A549 treated with DMSO at 1 μM for 4 hours (cell line): ENCODE measurements at places on chromosomes 6 and 20. TPM values are rescaled to one million over a fixed set of nuclear protein-coding genes. Genes with fewer than 3 reads are reported as not detected.

The BMP6 gene
- 14.1 to 21.4 TPM (median 18.5 TPM) in 5 replicates for total RNA-seq

The MYH7B gene
- total RNA-seq = 0.08 to 0.17 TPM (median 0.13 TPM) in 4 of 5 replicates, not detected in the other

The BPIFB1 gene
- total RNA-seq = 0.12 to 0.14 TPM in 2 of 5 replicates, not detected in the others

The SALL4 gene
- total RNA-seq = 1.3 to 2.2 TPM (median 1.6 TPM) in 5 replicates

The TTK gene
- total RNA-seq = 18.7 to 23.7 TPM (median 21.9 TPM) in 5 replicates

The BMP5 gene
- total RNA-seq = 0.03 to 0.05 TPM in 2 of 5 replicates, not detected in the others

The SLC12A5 gene
- total RNA-seq = 11.4 to 17.7 TPM (median 12.1 TPM) in 5 replicates

The FAM50B gene
- total RNA-seq = 3.8 to 5.6 TPM (median 5.3 TPM) in 5 replicates

The DCBLD1 gene
- total RNA-seq = 26.2 to 36.5 TPM (median 30.9 TPM) in 5 replicates

The DPPA5 gene
- total RNA-seq = not detected in 5 replicates
